ENCODE measurements at places on chromosomes 1 and 21. TPM values are rescaled to one million over a fixed set of nuclear protein-coding genes. Genes with fewer than 3 reads are reported as not detected.

SH2D1B gene
- total RNA-seq = 0.60 TPM

- H3K27me3 ChIP-seq = no peaks in the 10 kb centered on the region
- H3K36me3 ChIP-seq = peaks cover 37% of the 10 kb centered on the region
- H3K4me1 ChIP-seq = peaks cover 100% of the 10 kb centered on the region
- no peak overlapping the region for H3K4me3 ChIP-seq
- H3K27ac ChIP-seq = peak overlapping the region; percentile 79
Measured at GRCh38 chr1:8367571-8368194, 49.8 kb downstream of the SLC45A1 start.

DNA sequence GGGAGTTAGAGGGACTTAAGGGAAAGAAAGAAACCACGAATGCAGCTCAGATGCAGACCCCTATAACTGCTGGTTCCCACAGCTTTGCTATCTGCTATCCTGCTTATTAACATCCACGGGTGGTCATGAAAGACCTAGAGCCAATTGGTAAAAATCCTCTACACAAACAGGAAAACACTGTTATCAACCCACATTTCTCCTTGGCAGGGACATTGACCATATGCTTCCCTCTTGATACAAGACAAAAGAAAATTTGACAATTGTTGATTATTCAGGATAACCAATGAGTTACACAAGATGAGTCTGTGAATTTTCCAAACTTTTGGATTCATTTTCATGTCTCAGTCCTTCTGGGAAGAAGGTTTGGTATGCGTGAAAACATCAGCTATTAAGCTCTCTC lies 90.4 kb downstream of the TIAM1 start:
- DNase-seq = no peak
- H3K4me3 ChIP-seq = no peak overlapping the region
- H3K27me3 ChIP-seq = peaks cover 3% of the 10 kb centered on the region
- H3K36me3 ChIP-seq = no peaks in the 10 kb centered on the region

HPCA gene
- not detected for total RNA-seq

- no peaks in the 10 kb centered on the region for H3K27me3 ChIP-seq
- H3K4me1 ChIP-seq = peaks cover 14% of the 10 kb centered on the region
- no peak for DNase-seq
- H3K27ac ChIP-seq = no peak overlapping the region
- H3K36me3 ChIP-seq = no peaks in the 10 kb centered on the region
- H3K4me3 ChIP-seq = no peak overlapping the region
Measured at GRCh38 chr1:15224259-15224869, 22.7 kb upstream of the FHAD1 start.

DNA sequence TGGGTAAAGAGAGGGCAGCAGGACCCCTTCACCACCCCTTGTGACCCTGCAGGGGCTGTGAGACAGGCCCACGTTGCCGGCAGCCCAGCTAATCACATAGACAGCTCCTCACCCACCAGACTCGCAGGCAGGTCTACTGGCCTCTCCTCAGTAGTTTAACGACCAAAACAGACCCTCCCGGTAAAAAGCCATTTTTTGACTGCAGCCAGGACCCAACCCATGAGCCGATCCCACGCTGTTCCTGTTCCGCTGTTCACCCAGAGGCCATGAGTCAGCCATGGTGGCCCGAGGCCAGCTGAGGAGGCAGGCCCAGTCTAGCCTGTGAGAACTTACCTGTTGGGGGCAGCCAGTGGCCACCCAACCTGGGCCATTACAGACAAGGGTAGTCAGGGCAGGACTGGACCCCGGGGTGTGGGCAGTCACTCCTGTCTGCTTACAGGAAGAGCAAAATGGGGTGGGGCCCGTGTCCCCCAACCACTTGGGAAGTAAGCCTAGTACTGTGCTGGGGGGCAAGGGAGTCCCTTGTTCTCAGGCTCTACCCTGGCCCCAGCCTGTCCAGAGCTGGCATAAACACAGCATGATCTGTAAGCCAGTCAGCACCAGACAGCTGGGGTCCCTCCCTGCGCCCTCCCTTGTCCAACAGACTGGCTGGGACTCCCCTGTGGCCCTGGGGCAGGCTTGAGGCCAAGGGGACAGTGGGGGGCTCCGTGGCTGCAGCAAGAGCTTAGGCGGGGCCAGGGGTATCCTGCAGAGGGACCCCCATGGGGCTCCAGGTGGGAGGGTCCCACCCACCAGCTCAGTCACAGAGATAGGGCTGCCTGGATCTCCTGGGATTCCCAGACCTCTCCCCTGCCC lies 61.9 kb downstream of the WNT9A start:
- no peaks in the 10 kb centered on the region for H3K27me3 ChIP-seq
- H3K4me1 ChIP-seq = peaks cover 21% of the 10 kb centered on the region
- no peaks in the 10 kb centered on the region for H3K36me3 ChIP-seq
- peak overlapping the region; percentile 61 for H3K4me3 ChIP-seq

DNA sequence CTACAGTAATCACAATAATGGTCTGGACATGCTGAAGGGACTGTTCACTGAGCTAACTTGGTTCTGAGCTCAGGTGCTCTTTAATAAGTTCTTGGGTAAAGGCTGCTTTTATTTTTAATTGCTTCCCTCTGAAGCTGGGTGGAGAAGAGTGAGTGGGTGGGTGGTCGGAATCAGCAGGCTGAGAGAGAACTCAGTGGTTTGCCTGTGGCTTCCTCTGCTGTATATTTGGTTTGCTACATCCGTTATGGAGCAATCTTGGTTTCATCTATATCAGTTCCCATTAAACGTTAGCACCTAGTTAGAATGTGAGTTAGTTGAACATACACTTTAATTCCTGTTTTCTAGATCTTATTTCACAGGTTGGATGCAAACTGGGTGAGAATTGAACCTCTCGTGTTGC lies 23.3 kb downstream of the CNIH4 start:
- no peak for DNase-seq
- H3K4me1 ChIP-seq = peaks cover 76% of the 10 kb centered on the region
- no peaks in the 10 kb centered on the region for H3K36me3 ChIP-seq

FAM76A gene
- total RNA-seq = 12.3 TPM

DNA sequence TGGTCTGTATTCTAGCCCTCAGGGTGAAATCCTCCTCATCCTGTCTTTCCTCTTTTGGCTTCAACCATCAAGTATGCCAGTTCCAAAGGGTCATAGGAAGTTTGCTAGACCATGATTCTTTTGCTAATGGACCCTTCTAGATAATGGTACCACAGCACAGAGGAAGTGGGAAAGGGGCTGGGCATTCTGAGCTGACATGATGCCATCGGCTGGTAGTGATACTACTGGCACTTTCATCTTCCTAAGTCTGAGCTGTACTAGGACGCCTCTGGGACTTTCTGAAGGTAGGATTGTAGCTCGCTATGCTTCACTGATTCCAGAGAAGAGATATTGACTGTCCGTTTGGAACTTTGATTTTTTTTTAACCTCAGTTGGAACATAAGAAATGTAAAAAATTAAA lies 11.4 kb downstream of the FASLG start:
- no peak overlapping the region for H3K27ac ChIP-seq
- no peak overlapping the region for H3K4me3 ChIP-seq
- no peaks in the 10 kb centered on the region for H3K4me1 ChIP-seq
- no peak for DNase-seq

ANKRD34A gene
- total RNA-seq = 1.0 TPM

GRCh38 chr1:47624531-47624930 lies 186.7 kb downstream of the FOXD2 start:
- H3K36me3 ChIP-seq = no peaks in the 10 kb centered on the region
- no peak overlapping the region for H3K4me3 ChIP-seq
- H3K4me1 ChIP-seq = no peaks in the 10 kb centered on the region
- H3K27ac ChIP-seq = no peak overlapping the region

- H3K36me3 ChIP-seq = no peaks in the 10 kb centered on the region
- no peak overlapping the region for H3K4me3 ChIP-seq
- no peak for DNase-seq
- peaks cover 11% of the 10 kb centered on the region for H3K27me3 ChIP-seq
- no peaks in the 10 kb centered on the region for H3K4me1 ChIP-seq
Measured at GRCh38 chr21:37878946-37879660, 37.2 kb downstream of the KCNJ6 start.

LRRC38 gene
- total RNA-seq = 6.7 TPM

DNA sequence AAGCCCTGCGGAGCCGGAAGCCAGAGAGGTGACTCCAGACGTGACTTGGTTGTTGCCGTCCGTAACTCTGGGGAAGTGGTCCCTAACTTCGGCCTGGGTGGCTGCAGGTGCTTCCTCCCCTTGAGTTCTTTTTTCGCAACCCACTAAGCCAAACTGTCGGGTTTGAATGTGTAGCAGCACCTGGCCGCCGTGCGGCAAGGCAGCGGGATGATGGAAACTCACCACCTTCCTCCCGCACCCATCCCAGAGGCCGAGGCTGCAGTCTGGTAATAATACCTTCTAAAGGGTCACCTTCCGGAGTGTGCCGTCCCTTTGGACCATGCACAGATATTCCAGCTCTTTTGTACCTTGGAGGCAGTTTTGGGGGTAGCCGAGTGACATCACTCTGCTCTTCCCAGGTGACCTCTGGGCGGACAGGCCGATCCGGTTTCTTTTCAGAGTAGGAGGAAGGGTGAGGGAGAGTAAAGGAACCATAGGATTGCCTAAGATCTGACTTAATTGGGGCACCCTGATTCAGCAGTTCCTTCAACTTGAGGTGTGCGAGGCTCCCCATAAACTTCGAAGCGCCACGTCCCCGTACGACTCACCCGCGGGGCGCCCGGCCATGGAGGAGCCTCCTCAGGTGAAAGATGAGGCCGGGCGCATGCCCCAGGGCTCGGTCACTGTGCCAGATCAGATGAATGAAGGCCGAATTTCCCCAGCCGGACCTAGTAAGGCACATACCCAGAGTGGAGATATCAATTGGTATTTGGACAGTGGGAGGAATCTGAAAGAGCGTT lies 1.0 kb downstream of the KCNK1 start:
- H3K36me3 ChIP-seq = no peaks in the 10 kb centered on the region
- H3K27ac ChIP-seq = peak overlapping the region; percentile 40
- peaks cover 5% of the 10 kb centered on the region for H3K27me3 ChIP-seq
- no peaks in the 10 kb centered on the region for H3K4me1 ChIP-seq

GRCh38 chr1:91381844-91382243 lies 22.8 kb downstream of the HFM1 start:
- no peaks in the 10 kb centered on the region for H3K36me3 ChIP-seq
- no peaks in the 10 kb centered on the region for H3K27me3 ChIP-seq
- H3K27ac ChIP-seq = no peak overlapping the region
- no peak for DNase-seq
- H3K4me3 ChIP-seq = no peak overlapping the region

ERG gene
- total RNA-seq = 10.7 TPM

- peak overlapping the region; percentile 63 for H3K27ac ChIP-seq
- no peak for DNase-seq
- no peaks in the 10 kb centered on the region for H3K36me3 ChIP-seq
- peak overlapping the region; percentile 94 for H3K4me3 ChIP-seq
- peaks cover 30% of the 10 kb centered on the region for H3K4me1 ChIP-seq
Measured at GRCh38 chr1:212284332-212284743, 872 bp upstream of the PPP2R5A start.

- no peak for DNase-seq
- H3K4me1 ChIP-seq = no peaks in the 10 kb centered on the region
- H3K4me3 ChIP-seq = no peak overlapping the region
- no peaks in the 10 kb centered on the region for H3K36me3 ChIP-seq
- no peak overlapping the region for H3K27ac ChIP-seq
Measured at GRCh38 chr1:75115654-75116053, 18.5 kb upstream of the LHX8 start.

DNA sequence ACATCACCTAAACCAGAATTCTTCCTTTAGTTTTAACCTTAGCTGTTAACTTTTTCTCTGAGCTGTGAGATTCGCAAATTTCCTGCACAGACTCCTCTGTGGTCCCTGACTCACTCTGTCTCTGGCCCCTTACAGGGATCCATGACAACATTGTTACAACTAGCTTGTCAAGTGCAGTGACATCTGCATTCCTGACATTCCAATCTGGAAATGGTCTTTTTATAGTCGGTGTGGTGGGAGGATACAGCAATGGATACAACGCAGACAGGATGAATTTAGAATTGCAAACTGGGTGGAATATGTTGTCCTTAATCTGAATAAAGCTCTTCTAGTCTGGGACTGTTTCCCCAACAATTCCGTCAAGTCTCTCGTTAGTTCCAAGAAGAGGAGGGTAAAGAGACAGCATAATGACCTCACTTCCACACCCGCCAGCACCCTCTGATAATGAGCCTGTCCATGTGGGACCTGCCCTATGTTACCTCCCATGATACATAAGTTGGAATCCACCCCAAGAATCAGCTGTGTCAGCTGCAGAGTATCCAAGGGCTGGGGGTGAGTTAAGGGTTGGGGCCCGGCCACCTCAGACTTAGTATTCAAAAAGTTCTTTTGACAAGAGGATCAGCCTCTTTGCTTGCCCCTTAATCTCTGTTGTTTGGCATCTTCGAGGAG lies 49.4 kb downstream of the ILDR2 start:
- H3K4me3 ChIP-seq = no peak overlapping the region
- H3K4me1 ChIP-seq = peaks cover 7% of the 10 kb centered on the region
- peak; percentile 17 for DNase-seq
- peaks cover 5% of the 10 kb centered on the region for H3K27me3 ChIP-seq
- no peaks in the 10 kb centered on the region for H3K36me3 ChIP-seq

DNA sequence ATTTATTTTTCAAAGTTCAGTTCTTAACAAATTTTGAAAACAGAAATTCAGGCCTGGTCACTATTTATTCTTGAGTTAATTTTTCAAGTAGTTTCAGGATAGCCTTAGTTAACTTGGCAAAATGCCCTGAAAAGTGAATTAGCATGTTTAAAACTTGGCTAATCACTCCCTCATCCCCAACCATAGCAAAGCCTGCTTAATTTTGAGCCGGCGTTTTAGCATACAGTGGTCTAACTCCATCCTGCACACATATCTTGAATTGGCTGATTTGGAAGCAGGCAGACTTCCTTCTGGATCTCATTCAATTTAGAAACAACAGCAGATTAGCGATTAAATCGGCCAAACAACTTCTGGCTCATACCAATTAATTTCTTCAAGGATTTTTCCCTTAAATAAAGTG lies 439.2 kb downstream of the PTBP2 start:
- no peak overlapping the region for H3K27ac ChIP-seq
- DNase-seq = no peak
- H3K27me3 ChIP-seq = no peaks in the 10 kb centered on the region
- H3K36me3 ChIP-seq = no peaks in the 10 kb centered on the region
- peaks cover 5% of the 10 kb centered on the region for H3K4me1 ChIP-seq

FCRL5 gene
- 0.05 TPM for total RNA-seq

PMVK gene
- 53.8 TPM for total RNA-seq

GRCh38 chr21:46250146-46250725 lies 21.7 kb upstream of the LSS start:
- no peaks in the 10 kb centered on the region for H3K27me3 ChIP-seq
- no peak overlapping the region for H3K27ac ChIP-seq
- no peaks in the 10 kb centered on the region for H3K4me1 ChIP-seq
- H3K4me3 ChIP-seq = no peak overlapping the region
- no peak for DNase-seq
- peaks cover 9% of the 10 kb centered on the region for H3K36me3 ChIP-seq

- peak overlapping the region; percentile 91 for H3K27ac ChIP-seq
- H3K4me3 ChIP-seq = no peak overlapping the region
- DNase-seq = no peak
- H3K36me3 ChIP-seq = no peaks in the 10 kb centered on the region
Measured at GRCh38 chr1:25695771-25696311, 79.2 kb downstream of the MAN1C1 start.

GPR3 gene
- 1.6 TPM for total RNA-seq

VPS45 gene
- 49.2 TPM for total RNA-seq

- no peaks in the 10 kb centered on the region for H3K36me3 ChIP-seq
- no peaks in the 10 kb centered on the region for H3K27me3 ChIP-seq
- H3K27ac ChIP-seq = no peak overlapping the region
Measured at GRCh38 chr1:166166329-166166697, 488 bp downstream of the FAM78B start.
